GOT3 (cell line): ENCODE measurements at places on chromosomes 16 and 17.
A peak's percentile ranks its signal among the peaks of the same experiment; 100 is the strongest.

DNA sequence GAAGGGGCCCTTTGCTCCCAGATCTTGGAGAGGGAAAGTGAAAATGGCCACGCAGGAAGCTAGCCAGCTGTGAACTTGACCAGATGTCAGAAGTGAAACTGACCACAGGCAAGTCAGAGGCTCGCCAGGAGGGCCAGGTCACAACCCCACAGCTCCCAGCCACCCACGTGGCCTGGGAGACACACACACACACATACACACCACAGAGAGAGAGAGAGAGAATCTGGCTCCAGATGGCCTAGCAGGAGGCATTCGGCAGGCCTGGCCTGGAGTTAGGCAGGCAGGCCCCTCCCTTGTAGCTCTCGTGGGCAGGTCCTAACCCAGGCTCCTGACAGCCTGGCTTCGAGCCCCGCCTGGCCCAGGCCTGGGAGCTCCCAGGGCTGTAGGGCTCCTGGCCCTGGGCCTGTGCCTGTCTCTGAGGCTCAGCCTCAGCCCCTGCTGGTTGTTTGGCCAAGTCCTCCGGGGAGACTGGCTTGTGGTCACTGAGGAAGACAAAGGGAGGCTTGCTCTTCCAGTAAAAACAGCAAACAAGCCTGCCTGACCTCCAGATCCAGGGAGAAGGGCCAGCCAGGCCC, 20.2 kb downstream of the NGFR start:
- peak; percentile 71 for DNase-seq

DNA sequence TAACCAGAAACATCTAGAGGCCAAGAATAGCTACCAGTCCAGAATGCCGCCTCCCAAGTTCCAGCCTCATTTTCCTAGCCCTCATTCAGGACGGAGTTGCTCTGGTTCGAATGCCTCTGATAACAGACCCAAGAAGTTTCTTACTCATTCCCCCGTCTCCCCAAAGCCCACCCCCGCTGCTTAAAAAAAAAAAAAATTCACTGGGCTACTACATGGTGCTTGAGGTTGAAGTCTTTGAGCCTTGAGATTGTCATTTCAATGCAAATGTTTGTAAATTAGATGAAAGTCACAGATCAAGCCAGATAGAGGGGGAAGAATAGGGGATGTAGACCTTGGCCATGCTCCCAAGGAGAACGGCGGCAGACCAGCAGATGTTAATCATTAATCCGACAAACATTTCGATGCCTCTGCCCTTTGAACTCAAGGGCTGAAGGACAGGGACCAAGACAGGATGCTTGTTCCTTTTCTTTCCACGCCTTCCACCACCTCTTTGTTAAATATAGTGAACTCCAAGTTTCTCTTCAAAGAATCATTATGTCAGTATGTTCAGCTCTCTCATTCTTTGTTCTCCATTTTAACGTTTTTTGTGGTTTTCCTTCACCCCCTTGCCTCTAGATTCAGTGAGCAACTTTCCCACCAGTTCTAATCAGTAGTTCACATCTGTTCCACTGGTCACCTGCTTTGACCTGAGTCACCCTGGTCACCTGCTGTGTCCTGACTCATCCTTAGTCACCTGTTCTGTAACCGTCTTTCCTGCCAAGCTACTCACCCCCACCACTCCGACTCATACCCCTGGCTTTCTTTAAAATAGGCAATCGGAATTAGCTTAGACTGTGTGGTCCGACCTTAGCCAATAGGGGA, 190.3 kb downstream of the CPPED1 start:
- no peak for DNase-seq

- peak; percentile 74 for DNase-seq
Measured at GRCh38 chr17:56833057-56833808, 487 bp downstream of the C17orf67 start.

- no peak for DNase-seq
Measured at GRCh38 chr16:68113059-68113761, 28.0 kb downstream of the NFATC3 start.

DNA sequence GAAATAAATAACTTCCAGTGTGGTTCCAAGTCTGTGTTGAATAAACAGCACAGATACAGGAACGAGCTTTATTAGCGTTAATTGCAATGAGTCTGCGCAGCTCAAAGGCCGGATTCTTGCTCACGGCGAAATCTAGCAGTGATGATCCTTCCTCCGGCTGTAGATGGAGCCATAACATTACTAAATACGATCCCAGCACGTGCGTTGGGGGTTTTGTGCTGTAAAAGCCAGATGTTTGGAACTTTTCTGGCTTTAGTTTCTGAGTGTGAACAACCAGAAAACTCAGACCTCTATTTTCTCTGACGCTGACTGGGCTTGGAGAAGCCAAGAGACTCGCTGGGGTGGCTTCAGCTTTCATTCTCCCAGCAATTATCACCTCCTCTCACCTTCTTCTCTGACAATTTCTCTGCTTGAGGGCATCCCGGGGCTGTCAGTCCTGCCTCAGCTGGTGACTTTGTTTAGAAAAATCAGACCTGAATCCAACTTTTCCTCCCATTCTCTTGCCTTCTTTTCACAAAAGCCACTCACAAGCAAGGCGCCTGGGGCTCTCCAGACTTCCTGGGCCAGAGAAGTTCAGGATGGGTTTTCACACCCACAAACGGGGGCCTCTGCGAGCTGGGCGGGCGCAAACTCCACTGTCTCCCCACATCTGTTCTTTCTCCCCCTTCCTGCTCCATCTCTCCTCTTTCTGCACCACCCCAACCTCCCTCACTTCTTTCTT, 47.1 kb upstream of the AKTIP start:
- DNase-seq, result peak; percentile 17

DNA sequence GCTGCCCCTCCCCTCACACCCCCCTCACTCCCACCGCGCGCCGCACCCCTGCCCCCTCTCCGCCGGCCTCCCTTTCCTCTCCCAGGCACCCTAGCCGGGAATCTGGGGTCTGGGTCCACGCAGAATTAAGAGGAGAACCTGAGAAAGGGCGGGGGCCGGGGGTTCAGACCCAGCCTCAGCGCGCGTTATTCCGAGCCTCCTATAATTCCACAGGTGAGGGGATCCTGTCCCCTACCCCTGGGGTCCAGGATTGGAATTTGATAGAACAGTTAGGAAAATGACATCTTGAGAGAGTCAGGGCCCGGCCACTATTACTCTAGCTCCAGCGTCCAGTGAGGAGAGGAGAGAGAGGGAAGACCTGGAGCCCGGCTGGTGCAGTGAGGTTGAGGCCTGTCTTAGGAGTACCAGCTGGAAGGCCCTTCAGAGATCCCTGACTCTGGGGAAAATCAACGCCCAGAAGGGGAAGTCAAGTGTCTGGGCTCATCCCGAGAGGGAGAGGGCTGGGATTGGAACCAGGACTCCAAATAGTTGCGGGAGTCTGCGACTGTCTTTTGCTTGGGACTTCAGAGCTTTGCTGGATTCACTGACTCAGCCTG, 17.3 kb downstream of the GRB7 start:
- DNase-seq, result no peak

- DNase-seq, result no peak
Measured at GRCh38 chr16:68041783-68042182, 18.7 kb downstream of the DUS2 start.

GRCh38 chr17:61251939-61252865, 147.4 kb upstream of the TBX2 start:
- DNase-seq, result peak; percentile 18

GRCh38 chr16:86436466-86437185, 73.7 kb upstream of the FOXF1 start:
- DNase-seq, result no peak

DNA sequence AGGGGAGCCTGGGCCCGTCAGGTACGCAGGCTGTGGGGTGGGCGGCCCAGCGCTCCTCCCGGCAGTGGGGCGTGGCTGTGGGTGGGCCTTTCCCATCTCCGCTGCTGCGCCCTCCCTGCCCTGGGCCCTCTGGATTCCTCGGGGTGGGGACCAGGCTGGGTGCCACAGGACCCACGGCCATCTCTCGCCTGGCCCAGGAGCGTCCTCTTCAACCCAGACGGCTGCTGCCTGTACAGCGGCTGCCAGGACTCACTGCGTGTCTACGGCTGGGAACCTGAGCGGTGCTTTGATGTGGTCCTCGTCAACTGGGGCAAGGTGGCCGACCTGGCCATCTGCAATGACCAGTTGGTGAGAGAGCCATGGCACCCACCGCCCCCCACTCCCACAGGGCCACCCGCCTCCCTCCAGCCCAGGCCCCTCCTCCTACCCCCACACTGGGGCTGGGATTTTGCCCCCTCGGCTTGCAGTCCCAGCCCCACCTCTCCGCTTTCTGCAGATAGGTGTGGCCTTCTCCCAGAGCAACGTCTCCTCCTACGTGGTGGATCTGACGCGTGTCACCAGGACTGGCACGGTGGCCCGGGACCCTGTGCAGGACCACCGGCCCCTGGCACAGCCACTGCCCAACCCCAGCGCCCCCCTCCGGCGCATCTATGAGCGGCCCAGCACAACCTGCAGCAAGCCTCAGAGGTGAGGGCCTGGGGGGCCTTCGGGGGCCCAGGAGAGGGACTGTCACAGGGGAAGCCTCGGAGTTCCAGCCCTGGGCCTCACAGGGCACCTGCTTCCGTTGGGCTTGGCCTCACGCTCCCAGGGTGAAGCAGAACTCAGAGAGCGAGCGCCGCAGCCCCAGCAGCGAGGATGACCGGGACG, 17.2 kb downstream of the KATNB1 start:
- no peak for DNase-seq

GRCh38 chr17:45200701-45201100, 21.0 kb upstream of the FMNL1 start:
- DNase-seq, result no peak

- no peak for DNase-seq
Measured at GRCh38 chr17:62366191-62366590, 14.2 kb upstream of the EFCAB3 start.

- DNase-seq, result peak; percentile 15
Measured at GRCh38 chr17:10327640-10328039, 45.2 kb downstream of the MYH13 start.
